ENCODE measurements at places on chromosomes 11 and 22. TPM values are rescaled to one million over a fixed set of nuclear protein-coding genes. Genes with fewer than 3 reads are reported as not detected.

The PANX2 gene
- total RNA-seq = 3.8 TPM

The BLID gene
- total RNA-seq = not detected

The KIRREL3 gene
- not detected for total RNA-seq

The DYNC2H1 gene
- total RNA-seq = 2.2 TPM

The TPBGL gene
- total RNA-seq = 0.07 TPM

All from activated T-cell treated with anti-CD3 and anti-CD28 coated beads, Interleukin-2, amount 50 U/mL, for 72 hours (primary cell).